ENCODE measurements at places on chromosomes 11 and 22.

- peak; percentile 81 for DNase-seq
Measured at GRCh38 chr11:112128483-112129121, 35.3 kb downstream of the IL18 start.

DNA sequence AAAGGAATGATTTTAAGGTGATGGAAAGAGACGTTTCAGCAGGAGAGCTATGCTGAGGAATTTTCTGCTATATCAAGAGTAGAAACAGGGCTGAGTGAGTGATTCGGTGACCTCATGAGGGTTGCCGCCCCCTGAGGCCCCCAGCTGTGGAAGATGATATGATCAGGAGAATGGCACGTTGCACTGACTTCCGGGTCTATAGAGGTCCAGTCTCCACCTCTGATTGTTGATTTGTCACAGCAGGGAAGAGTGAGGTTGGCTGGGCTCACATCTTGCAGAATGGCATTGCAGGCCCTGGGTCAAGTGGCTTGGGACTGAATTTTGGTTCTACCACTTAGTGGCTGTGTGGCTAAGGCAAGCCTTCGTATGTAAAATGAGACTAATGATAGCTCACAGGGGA, 205.1 kb downstream of the SNX19 start:
- DNase-seq = no peak

- no peak for DNase-seq
Measured at GRCh38 chr22:25078591-25078990, 121.1 kb upstream of the CRYBB3 start.

GRCh38 chr11:80412604-80413003, 971.8 kb upstream of the TENM4 start:
- no peak for DNase-seq

GRCh38 chr11:71566081-71566620, 788 bp downstream of the KRTAP5-10 start:
- DNase-seq = no peak

DNA sequence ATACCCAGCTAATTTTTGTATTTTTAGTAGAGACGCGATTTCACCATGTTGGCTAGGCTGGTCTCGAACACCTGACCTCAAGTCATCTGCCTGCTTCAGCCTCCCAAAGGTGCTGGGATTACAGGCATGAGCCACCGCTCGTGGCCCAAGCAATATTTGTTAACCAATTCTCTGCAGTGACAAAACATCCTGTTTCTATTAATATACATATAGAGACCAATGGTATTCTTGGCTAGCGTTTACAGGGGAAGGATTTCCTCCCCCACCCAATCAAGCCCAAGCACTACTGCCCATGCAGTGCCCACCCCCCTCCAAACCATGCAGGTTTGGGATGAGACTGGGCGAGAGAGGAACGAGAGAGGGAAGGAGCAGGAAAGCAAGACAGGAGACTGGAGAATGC, 53.1 kb downstream of the APOL3 start:
- DNase-seq = no peak

DNA sequence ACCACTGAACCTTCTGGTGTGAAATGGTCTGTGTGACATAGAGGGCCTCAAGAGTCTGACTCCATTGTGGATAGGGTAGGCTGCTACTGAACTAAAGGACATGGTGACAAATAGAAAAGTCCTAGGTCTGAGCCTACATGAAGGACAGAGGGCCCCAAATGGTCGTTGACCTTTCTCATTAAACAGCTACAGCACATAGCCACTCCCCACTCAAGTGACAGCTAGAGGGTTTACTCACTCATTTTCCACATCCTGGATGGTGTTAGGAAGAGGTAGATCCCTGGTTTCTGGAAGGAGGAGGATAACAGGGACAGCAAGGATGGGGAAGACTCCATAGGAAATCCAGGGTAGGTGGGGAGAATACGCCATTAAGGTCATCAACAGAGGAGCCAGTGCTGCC, 63.3 kb downstream of the SLC22A24 start:
- no peak for DNase-seq
